Cardiac muscle cell (in vitro differentiated cells and primary cell): ENCODE measurements at places on chromosomes 3 and 15. TPM values are rescaled to one million over a fixed set of nuclear protein-coding genes. Genes with fewer than 3 reads are reported as not detected.

Gene PLA2G4B
- 29.1 and 32.3 TPM in 2 replicates for polyA plus RNA-seq

Gene TMEM207
- not detected in 2 replicates for polyA plus RNA-seq

Gene IGSF10
- polyA plus RNA-seq, result 0.17 TPM in 1 of 2 replicates, not detected in the other

Gene PLIN1
- 0.09 and 0.85 TPM in 2 replicates for polyA plus RNA-seq

Gene ACAD9
- 44.5 and 47.7 TPM in 2 replicates for polyA plus RNA-seq

Gene PCSK6
- 4.8 and 8.1 TPM in 2 replicates for polyA plus RNA-seq

Gene SLC28A2
- polyA plus RNA-seq, result 0.10 and 0.31 TPM in 2 replicates

Gene PP2D1
- 0.13 and 0.27 TPM in 2 replicates for polyA plus RNA-seq
